Esophagus muscularis mucosa (tissue), 4 donors: ENCODE measurements at places on chromosomes 7 and 10. TPM values are rescaled to one million over a fixed set of nuclear protein-coding genes. Genes with fewer than 3 reads are reported as not detected.
A peak's percentile ranks its signal among the peaks of the same experiment; 100 is the strongest.

DNA sequence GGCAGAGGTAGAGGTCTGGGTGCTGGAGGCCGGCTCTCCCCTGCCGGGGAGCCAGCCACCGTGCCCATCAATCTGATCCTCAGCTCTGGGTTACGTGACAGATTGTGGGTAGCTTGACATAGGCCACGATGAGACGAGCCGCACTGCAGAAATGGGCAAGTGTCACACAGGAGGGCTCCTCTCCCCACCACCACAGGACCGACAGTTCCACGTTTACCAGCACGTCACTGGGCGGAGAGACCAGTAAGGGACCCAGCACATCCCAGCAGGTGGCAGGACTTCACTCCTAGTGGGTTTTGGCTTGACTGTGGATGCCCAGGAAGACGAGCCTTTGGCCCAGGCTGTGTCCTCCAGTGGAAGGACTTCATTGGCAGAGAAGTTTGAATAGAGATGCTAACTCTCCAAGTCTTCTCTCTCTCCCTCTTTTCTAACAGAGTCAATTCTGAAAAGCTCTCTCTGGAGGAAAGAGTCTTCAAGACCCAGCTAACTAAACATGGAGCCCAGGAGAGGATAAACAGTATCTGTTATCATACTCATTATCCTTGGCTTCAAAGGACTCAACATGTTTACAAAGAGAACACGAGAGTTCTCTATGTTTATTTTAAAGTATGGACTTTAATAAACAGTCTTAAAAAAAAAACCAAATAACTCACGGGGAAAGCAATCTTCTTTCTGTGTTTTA lies 129.3 kb upstream of the JCAD start:
- no peak for DNase-seq

DNA sequence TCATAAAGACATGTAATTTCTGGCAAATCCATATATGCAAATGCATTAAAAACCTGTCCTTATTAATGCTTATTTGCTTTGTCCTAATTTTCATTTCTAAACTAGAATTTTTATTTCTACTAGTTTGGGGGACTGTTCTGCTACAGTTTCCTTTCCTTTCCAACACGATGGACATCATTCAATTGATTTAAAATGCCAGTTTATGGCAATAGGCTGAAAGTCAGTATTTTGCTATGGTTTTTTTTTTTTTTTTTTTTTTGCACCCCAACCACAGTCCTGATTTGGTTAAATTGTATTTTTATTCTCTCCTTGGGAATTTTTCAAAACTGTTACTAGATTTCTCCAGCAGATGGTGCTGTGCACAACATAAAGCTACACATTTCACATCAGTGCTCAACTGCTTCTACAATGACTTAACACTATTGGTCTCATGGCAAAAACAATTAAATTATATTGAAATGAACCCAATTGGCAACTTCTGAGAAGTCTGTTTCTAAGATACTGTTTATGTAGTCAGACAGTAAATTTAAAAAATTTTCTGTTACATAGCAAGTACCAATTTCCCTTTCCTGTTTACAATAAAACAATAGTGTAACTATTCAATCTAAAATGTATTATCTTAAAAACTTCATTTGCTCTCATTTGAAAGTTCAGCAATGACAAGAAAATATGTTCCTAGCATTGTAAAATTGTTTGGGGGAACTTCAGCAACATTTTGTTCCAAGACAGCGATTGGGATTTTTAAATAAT lies 193.8 kb upstream of the CCDC6 start:
- no peak for DNase-seq

DNA sequence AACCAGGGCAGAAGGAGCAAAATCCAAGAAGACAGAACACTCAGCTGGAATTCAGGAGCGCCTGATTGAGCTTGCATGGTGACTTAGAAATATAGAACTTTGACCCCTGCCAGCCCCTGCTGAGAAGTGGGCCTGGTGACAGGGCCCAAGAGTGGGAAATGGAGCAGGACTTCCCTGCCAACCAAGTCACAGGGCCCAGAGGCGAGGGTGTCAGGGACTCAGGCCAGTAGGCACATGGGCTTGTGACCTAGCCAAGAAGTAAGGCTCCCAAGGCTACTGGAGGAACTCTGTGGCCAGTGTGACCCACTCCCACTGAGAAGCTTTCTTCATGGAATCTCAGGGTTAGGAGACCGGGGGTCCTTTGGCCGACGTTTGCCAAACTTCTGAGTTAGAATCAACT lies 31.9 kb downstream of the LRRC20 start:
- DNase-seq, result no peak

DNA sequence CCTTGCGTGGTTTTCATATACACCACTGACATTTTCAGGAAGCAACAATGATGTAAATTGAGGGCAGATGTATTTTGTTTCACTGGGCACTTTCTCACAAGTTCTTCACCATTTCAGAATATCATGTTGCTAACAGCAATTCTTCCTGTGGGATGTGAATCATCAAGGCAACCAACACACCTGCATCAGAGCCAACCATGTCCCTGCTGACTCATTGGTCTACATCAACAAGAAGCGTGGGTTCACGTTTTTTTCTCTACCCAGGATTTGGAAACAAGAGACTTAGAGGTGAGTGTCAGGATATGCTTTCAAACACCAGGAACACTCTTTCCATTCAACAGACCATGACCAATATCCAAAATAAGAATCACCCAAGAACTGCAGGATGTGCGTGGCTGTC lies 203.9 kb downstream of the TEX36 start:
- DNase-seq, result no peak

The DNAJC1 gene
- total RNA-seq, result 46.5 TPM

The CLDN12 gene
- 21.9 TPM for total RNA-seq

The SPDYE6 gene
- total RNA-seq, result not detected

- no peak for DNase-seq
Measured at GRCh38 chr10:10819206-10819856, 198.3 kb upstream of the CELF2 start.

DNA sequence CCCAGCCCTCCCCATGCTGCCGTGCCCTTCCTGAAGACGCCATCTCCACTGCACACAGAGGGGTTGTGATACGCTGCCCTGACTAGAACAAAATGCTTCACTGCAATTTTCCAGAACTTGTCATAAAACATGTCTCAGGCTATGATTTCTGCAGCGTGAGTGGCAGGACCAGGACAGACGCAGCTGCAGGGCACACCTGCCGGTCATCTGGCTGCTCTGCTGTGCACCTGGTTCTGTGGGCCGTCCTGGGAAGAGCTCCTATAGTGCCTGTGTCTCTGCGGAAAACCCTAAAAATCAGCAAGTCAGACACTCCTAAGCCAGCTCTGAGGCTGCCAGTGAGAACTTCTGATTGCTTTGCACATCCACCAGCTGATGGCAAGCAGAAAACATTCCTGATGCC lies 39.7 kb upstream of the DIP2C start:
- DNase-seq, result no peak

The TMEM213 gene
- not detected for total RNA-seq

- DNase-seq, result no peak
Measured at GRCh38 chr7:155983176-155983815, 171.0 kb upstream of the SHH start.

The BMS1 gene
- 14.2 TPM for total RNA-seq

The SFRP5 gene
- 37.9 TPM for total RNA-seq

DNA sequence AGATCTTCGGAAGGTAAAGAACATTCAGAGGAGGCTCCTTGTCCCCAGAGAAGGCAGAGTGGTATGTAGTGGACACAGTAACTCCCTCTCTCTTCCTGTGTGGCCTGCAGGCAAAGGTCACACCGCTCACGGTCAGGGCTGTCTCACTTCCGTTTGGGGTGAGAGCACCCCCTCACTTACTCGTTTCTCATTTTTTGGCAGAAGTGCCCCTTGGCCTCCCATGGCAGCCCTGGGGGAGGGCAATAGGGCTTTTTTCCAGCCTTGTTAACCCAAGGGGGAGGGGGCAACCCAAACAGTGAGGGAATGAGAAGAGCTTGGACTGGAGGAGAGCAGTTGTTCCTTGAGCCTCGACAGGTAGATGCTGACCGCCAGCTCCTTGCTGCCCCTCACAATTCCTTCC lies 31.8 kb upstream of the SRGN start:
- DNase-seq, result no peak

DNA sequence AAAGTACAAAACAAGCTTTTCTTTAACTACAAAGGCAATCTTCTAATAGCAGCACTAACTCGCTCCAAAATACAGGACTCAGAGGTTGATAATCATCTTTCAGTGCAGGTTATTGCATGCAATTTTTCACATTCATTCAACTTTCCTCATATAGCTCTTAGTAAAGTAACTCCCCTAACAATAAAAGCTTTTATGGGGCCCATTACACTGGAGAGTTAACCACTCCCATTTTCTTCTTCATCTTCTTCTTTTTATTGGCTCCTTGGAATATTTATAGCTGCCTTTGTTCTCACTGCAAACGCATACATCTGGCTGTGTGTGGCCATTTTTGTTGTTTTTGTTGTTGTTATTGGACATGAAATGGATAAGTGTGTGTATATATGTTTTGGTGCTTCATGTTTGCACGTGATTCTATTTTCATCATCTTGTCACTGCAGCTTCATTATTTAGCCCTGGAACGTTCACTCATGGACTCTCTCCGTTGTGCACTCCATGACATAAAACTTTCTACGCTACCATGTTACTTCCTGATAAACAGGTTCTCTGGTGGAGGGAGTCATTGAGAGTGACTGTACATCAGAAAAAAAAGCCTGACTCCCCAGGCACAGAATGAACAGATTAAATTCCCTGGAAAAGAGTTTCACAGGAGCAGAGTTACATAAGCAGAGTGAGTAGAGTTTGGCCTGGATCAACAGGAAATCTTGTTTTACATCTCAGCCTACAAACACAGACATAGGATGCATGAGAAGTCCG lies 236.4 kb upstream of the SP4 start:
- no peak for DNase-seq

DNA sequence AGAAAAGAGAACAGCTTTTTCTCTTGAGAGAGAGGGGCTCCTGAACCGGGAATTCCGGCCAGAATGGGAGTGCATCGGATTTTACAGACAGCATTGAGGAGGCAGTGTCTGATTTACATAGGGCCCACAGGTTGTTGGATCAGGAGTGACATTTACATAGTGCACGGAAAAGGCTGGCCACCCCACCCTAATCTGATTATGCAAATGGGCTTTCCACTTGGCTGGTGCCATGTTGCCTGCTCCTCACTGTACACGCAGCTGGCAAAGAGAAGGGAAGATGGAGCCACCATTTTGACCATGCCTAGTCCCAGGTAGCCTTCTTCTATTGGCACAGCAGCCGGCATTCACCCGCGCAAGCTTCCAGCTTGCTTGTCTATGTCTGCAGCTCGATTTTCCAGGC lies 77.5 kb upstream of the FAM171A1 start:
- no peak for DNase-seq

- DNase-seq, result no peak
Measured at GRCh38 chr7:105016709-105017656, 3.0 kb downstream of the KMT2E start.

- no peak for DNase-seq
Measured at GRCh38 chr7:158432369-158433341, 155.0 kb downstream of the PTPRN2 start.

DNA sequence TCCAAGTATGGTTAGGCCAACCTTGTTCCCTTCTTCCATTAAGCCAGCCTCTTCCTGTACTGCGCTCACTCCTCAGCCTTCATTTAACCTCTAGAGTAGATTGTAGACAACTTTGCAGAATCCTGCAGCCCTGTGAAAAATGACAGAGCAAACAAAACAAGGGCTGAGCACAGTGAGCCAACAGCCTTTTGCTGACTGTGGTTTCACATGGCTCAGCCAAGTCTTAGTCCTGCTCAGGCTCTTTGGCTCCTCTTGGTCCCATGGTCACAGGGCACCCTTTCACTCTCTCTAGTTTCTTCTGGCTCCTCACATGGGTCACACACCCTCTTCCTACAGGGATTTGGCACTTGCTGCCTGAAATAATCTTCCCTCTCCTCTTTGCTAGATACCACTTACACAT lies 900.3 kb downstream of the CCSER2 start:
- peak; percentile 31 for DNase-seq

GRCh38 chr10:107952649-107953556 lies 788.4 kb upstream of the SORCS1 start:
- no peak for DNase-seq

DNA sequence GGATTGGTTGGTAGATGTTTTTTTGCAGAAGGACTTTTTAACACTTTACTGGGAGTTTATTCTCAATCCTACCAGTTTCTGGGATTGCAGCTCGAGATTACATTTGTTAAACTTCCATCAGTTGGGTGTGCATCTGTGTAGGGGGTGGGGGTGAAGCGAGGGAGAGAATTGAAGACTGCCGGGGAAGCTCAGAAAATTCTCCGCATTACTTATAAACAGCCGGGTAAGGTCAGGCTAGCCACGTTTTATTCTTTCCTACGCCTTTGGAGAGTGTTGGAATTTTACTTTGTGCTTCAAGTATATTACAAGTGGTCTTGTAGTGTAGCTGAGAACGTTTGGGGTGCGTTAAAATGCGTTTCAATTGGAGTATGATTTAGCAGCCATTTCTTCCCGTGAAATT lies 1.1 kb downstream of the PALS2 start:
- no peak for DNase-seq

The ITGA8 gene
- total RNA-seq, result 26.2 TPM

- no peak for DNase-seq
Measured at GRCh38 chr7:120307991-120308545, 35.1 kb downstream of the KCND2 start.

The MAPK8 gene
- 31.6 TPM for total RNA-seq

- DNase-seq, result no peak
Measured at GRCh38 chr10:67770537-67770936, 67.5 kb downstream of the DNAJC12 start.

DNA sequence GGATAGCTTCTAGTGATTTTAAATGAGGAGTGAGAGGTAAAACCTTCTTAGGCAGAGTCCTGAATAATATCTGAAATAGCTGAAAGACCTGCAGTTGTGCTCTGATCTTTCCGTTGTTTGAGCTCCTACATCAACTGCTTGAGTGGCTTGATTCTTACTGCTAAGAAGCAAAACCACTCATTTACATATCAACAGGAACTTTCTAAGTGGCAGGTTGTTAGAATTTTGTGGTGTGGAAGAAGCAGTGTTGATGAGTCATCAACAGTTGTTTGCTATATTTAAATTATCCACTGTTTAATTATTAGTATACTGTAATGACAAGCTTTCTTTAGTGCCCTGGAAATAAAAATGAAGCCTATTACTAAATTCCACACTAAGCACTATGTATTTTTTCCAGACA lies 689.5 kb downstream of the DNAJB9 start:
- no peak for DNase-seq

GRCh38 chr10:65898055-65898454 lies 1027.8 kb upstream of the LRRTM3 start:
- DNase-seq, result no peak
